Stimulated activated CD8-positive, alpha-beta memory T cell treated with anti-CD3 and anti-CD28 coated beads, Interleukin-7, amount 100 ng/mL, for 24 hours (primary cell): ENCODE measurements at places on chromosomes 2 and 18.

DNA sequence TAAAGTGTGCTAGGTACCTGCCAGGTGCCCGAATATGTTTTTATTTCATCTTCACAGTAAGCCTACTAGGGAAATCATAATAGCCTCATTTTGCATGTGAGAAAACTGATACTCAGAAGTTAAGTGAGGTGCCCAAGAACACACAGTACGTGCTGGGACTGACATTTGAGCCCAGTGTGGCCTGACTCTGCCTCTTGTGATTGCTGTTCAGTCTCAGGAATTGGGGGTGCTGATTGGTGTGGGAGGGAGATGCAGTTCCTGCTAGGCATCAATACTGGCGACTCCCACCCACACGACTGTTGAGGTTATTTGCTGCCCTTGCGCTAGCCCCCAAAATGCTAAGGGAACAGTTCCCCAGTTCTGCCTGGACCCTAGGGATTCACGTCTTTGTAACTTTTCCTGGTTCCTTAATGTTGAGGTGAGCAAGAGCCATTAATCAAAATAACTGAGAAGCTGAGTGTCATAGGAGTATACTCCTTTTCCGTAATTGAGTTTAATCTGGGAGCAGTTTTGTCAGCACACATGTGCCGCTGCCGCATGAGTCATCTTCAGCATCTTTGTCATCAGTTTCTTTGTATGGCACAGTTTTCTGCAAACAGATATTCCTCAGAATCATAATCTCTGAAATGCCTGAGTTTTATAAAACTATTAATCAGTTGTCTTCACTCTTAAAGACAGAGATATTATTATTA, 120.7 kb downstream of the NCK2 start:
- no peak for DNase-seq

DNA sequence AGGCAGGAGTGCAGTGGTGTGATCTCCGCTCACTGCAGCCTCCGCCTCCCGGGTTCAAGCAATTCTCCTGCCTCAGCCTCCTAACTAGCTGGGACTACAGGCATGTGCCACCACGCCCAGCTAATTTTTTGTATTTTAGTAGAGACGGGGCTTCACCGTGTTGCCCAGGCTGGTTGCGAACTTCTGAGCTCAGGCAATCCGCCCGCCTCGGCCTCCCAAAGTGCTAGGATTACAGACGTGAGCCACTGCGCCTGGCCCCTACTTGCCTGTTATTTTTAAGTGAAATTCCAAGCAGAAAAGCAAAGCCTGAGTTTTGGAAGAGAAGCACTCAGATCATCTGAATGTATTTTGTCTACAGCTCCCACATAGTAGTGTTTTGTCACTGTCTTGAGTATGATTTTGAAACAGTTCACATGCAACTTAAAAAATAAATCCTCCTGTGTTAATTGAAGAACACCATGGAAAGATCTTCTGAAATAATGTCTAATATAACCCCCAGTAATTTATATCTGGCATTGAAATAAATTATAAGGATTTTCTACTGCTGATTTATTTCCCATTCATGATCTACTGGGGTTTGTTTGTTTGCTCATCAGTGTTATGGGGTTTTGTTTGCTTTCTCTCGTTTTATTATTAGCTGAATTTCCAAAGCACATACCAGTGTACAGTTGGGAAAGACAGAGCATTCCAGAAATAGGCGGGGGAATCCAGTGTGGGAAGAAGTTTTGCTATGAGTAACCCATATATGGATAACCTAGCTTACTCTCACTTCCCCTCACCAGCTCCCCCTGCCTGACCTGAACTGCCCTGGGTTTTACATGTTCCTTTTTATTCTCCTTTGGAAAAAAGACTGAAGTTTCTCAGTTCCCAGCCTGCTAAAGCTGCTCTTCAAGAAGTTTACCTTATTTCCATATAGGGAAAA, 80.1 kb upstream of the MAP3K20 start:
- DNase-seq: no peak

GRCh38 chr2:173028671-173029070, 47.0 kb upstream of the MAP3K20 start:
- no peak for DNase-seq

DNA sequence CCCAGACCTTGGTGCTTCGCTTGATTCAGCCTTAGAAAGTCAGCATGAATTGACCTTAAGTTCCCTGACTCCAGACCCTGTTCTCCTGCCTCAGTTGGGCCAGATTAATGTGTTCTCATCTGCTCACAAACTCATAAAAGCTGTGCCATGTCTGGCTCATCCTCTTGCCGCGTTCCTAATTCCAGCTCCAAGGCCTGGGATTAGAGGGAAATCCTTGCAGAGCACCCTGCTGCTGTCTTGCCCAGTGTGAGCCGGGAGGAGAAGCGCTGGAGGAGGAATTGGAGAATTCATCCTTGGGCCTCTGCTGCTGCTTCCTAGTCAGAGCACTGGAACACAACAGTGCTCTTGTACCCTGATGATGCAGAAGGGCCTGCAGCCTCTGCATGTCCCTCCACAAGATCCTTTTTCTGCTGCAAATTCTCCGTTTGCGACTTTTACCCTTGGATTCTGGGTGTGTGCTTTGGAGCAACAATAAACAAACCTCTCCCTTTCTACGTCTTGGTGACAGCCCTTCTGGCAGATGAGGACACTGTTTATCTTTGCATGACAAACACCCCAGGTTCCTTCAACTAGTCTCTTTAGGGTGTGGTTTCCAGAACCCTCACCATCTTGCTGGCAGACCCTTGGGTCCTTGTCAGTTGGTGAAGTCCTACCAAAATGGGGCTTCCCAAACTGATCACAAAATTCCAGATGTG, 46.9 kb upstream of the CNGA3 start:
- DNase-seq: no peak

- no peak for DNase-seq
These were observed 84.6 kb downstream of the THADA start for GRCh38 chr2:43511199-43511598.

- DNase-seq: no peak
These were observed 731 bp downstream of the RAB10 start for GRCh38 chr2:26034637-26034992.

DNA sequence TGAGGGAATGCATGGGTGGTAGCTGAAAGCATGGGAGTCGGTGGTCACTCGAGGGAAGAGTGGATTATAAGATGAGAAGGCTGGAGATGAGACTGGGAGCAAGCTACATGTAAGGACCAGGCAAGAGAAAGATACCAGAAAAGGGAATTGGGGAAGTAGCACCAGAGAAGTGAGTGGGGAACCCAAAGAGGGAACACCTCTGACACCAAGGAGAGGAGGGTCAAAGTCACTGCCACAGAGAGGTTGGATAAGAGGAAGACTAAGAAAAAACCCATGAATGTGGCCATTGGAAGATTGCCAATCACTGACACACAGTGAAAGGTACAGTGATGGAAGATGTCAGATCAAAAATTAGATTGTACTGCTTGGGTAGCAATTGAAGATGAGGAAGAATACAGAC, 473.9 kb downstream of the BCL11A start:
- DNase-seq: no peak
